Brain (organoid and tissue), 16 donors: ENCODE measurements at places on chromosomes 6 and 20.

DNA sequence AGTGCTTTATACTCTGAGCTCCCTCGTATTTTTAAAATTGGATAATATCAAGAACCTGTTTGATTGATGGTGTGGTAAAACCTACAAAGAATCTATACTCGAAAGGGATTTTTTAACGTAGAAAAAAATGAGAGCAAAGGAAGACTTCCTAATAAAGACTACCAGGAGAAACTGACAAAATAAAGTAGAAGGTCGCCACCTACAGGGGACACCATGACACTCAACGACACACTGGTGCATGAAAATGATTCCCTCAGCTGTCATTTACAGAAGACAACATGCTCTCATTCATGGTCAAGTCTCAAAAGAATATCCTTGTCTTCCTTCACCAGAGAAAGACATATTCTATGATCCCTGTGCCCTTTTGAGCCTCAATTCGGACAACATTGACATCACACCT, 10.1 kb upstream of the NHSL1 start:
- DNase-seq, result peak; percentile 58

DNA sequence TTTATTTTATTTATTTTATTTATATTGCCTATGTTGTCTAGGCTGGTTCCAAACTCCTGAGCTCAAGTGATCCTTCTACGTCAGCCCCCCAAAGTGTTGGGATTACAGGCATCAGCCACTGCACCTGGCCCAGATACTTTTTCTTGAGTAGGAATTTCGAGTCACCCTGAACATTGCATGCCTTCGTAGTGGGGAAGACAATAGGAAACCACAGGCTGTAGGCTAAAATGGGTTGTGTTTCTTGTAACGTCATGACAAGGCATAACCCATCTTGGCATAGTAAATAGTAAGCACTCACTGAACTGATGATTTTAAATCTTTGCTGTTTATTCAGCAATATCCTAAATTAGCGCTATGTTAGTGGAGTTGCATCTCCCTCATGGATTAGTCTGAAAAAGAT, 34.9 kb downstream of the PTPN1 start:
- DNase-seq, result no peak

- no peak for DNase-seq
Measured at GRCh38 chr6:44960898-44961297, 367.2 kb upstream of the RUNX2 start.

- no peak for DNase-seq
Measured at GRCh38 chr20:19922716-19923115, 94.4 kb upstream of the NAA20 start.

DNA sequence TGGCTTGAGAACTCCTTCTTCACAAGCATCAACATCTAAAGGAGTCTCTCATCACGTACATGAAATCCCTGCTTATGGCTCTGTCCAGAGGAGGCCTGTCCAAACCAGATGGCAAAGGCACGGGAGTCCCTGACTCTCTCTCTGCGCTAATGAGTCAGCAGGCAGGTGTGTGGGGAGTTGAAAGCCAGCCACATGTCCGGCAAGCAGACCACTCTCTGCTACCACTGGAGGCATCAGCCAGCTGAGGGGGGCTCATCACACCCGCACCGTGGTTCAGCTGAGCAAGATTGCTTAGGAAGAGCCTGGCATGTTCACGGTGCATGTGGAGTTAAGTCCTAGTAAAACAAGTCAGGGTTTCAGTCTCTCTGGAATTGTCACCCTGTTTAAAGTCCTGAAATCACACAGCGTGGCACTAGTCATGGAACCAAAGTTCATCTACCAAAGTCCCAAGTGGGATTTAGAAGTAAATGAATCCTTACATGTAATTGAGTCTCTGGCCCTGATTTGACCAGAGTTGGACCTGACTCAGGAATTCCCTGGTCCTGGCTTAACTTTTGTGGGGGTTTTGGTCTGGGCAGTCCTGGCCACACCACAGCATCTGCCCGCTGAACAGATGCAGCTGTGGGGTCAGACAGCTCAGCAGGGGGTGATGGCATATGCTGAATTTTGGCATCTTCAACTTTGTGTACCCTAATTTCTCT, 155.2 kb upstream of the RIN2 start:
- no peak for DNase-seq

DNA sequence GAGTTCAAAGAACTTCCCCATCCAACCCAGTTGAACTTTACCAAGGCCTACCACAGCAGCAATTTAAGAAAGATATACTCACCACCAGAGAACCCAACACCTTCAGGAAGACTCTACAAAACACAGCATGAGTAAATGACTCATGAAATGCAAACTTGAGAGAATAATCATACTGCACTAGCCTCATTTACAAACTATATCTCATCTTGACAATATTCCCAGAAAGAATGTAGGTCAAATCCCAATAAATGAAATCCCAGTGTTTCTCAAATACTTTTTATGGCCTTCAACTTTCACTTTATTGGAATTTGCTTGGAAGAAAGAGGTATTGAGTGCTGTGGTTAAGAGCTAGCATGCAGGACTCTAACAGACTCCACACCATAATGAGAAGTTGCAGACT, 60.0 kb downstream of the FYN start:
- DNase-seq, result no peak

GRCh38 chr6:87558446-87558845, 31.3 kb downstream of the RARS2 start:
- DNase-seq, result no peak

DNA sequence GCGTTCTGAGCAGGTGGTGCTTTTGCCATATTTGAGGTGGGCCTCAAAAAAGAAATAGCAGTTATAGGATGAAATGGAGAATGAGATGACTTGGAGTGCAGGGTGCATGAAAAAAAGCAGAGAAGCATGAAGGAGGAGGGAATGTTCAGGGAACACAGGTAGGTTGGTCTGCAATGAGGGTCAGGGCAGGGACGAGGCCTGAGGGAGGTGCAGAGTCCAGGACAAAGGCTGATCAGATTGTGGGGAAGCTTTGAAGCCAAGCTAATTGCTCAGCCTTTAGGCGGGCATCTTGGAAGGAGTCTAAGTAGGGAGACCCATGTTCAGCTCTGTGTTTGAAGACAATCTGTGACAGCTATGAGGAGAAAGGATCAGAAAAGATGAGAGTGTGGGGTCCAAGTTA, 12.0 kb downstream of the TRAM2 start:
- no peak for DNase-seq

- no peak for DNase-seq
Measured at GRCh38 chr6:52423971-52424381, 3.8 kb downstream of the EFHC1 start.

DNA sequence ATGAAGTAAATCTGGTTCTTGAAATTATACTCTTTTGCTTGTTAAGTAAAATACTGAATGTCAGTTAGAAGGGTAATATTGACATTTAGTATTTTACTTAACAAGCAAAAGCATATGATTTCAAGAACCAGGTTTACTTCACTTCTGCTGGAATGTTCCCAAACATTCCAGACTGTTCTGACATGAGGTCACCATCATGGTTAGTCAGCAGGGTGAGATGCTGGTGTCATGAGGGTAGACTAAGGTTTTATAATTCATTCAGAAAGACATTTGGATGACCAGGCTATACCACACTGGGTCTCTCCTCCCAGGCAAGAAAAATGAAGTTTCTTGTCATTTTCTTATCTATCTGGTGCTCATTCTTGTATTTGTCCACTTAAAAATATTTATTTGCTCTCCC, 414.4 kb upstream of the MMS22L start:
- DNase-seq, result no peak

DNA sequence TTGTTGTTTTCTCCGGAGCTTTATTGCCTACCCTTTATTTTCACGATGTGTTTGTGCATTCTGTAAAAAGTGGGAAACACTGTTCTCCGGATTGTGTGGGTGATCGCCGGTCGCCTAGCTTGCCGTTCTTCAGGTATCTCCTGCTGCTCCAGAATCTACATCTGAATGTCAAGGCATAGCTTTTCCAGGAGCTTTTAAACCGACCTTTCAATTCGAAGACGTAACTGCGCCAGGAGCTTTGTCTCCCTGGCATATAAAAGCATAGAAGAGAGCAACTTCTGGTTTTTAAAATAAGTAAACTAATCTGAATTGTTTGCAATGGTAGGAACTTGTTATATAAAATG, 96.0 kb downstream of the HFE start:
- DNase-seq, result no peak
